Retina (tissue), 1 donor: ENCODE measurements at places on chromosomes 5 and 9.

GRCh38 chr5:160660132-160660531 is 191.9 kb downstream of the ATP10B start:
- DNase-seq = no peak

GRCh38 chr5:109354761-109355160 is 55.0 kb downstream of the PJA2 start:
- no peak for DNase-seq

GRCh38 chr9:37030611-37030939 is 3.5 kb downstream of the PAX5 start:
- no peak for DNase-seq

- DNase-seq = no peak
Measured at GRCh38 chr9:123482295-123482968, 126.4 kb downstream of the CRB2 start.

DNA sequence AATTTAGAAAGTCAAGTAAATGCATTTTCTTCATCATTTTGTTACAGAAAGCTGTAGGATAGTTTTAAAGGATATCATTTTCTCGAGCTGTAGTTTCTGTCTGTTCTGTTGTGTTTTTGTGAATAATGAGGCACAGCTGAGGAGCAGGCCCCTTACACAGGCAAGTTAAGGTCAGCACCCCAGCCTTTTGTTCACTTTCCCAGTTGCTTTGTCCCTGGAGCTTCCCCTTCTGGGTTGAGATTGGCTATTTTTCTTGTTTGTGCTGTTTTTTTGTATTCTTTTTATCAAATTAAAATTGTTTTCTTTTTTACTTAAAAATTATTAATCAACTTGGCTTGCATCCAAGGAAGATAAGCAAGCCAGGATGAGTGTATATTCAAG is 213.8 kb upstream of the ACTBL2 start:
- no peak for DNase-seq

DNA sequence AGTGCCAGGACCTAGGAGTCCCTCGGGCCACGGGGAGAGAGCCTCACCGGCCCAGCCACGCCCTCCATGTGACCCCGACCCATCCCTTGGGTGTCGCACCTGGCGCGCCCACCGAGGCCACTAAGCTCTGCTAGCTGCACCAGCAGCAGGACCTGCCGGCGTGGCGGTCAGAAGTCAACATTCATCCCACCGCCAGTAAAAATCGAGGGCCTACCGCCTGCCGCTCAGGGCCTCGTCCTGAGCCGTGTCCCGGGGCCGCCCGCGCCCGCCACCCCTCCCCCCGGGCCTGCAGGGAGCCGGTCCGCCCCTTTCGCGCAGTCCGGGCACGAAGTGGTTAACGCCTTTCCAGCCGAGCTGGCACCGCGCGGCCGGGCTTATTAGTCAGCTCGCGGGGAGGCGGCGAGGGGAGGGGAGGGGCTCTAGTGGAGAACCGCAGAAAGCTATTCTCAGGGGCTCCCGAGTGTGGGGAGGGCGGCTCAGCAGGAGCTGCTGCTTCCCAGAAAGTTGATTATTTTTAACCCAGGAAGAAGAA is 124.4 kb downstream of the C9orf50 start:
- DNase-seq = peak; percentile 95
